ENCODE measurements at places on chromosomes 1 and 21. TPM values are rescaled to one million over a fixed set of nuclear protein-coding genes. Genes with fewer than 3 reads are reported as not detected.

GRCh38 chr1:18820791-18821641 is 38.4 kb downstream of the TAS1R2 start:
- peak; percentile 73 for DNase-seq

- DNase-seq = no peak
These were observed 36.5 kb upstream of the KCND3 start for GRCh38 chr1:112026016-112026415.

DNA sequence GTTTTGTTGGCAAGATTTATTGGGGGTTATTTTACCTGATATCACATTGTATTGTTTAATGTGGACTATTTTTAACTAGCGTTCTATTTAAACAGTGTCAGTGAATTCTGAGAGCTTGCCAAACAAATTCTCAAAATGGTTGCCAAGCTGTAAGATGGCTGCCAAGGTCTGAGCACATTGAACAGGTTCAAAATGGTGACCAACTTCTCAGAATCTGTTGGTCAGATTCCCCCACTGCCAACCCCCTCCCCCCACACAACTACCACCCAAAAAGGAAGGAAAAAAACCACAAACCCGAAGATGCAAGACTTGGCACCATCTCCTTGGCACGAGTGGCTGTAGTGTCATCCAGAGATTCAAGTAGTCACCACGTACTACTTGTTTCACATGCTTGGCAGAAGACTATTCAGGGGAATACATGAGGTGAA is 159.1 kb downstream of the NFIA start:
- DNase-seq = no peak

- no peak for DNase-seq
These were observed 162.2 kb downstream of the DPYD start for GRCh38 chr1:97758541-97759057.

GRCh38 chr1:30895382-30895943 is 13.1 kb downstream of the SDC3 start:
- DNase-seq = no peak

DNA sequence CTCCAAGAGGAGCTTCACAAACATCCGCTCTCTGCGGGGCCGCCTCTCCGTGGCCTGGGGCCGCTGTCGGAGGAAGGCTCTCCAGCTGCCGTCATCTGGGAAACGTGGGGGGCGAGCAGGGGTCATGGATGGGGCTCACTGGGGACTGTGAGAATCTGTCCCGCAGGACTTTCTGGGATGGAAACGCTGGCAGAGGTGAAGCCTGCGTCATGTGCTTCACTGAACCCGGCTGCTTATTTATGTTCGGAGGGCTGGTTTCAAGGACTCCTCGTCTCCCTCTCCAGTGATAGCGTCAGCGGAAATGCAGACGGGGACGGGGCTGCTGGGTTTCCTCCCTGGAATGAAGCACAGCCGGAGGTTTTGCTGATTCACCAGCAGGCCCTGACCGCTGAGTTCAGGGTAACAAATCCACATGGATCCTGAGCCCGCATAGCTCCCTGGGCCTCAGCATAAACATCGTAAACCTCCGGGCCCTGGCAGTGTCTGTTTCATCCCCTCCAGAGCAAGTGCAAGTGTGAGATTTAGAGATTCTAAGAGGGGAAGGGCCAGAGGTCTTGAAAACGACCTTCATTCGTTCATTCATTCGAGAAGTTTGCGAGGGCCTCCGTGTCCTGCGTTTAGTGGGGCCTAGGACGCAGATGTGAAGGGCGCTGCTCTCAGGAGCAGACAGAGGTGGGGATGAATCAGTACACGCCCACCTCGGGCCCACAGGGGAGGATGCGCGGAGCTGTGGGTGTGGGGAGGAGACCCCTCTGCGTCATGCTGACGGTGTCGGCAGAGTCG is 7.0 kb upstream of the POFUT2 start:
- DNase-seq = peak; percentile 8

DNA sequence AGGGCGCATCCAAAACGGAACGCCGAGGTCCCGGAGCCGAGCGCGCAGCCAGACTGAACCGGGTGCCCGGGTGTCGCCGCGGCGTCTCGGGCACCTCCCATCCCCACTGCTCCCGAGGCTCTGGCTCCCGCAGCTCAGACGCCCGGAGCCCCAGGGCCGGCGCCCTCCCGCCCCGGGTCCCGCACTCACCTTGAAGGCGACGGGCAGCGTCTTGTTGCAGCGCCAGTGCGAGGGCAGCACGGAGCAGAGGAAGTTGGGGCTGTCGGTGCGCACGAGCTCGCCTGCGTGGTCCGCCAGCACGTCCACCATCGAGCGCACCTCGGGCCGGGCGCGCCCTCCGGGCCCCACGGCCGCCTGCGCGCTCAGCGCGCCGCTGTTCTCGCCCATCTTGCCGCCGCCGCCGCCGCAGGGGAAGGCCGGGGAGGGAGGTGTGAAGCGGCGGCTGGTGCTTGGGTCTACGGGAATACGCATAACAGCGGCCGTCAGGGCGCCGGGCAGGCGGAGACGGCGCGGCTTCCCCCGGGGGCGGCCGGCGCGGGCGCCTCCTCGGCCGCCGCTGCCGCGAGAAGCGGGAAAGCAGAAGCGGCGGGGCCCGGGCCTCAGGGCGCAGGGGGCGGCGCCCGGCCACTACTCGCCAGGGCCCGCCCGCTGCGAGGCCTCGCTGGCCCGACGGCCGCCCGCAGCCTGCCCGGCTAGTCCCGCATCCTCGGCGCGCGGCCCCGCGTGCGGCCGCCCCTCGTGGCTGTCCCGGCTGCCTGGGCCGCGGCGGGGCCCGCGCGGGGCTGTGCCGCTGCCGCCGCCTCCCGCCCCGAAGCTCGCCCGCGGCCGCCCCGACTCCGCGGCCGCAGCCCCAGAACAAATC is 447 bp downstream of the RUNX3 start:
- DNase-seq = peak; percentile 56

DNA sequence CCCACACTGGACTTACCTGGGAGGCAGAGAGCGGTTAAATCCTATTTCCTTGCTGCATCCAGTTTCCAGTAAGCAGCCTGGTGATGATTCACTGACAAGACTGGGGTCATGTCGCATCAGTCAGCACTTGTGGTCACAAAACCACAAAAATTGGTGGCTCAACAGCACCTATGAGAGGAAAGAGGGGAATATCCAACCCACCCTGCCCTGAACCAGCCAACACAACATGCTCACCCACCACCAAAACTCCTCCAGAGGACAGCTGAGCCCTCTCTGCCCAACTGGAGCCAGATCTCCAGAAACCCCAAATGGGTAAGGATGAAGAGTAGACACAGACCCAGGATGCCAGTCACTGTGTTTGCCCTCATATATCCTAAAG is 64.0 kb downstream of the CD46 start:
- DNase-seq = peak; percentile 76

GRCh38 chr1:181601186-181601950 is 118.1 kb downstream of the CACNA1E start:
- no peak for DNase-seq

DNA sequence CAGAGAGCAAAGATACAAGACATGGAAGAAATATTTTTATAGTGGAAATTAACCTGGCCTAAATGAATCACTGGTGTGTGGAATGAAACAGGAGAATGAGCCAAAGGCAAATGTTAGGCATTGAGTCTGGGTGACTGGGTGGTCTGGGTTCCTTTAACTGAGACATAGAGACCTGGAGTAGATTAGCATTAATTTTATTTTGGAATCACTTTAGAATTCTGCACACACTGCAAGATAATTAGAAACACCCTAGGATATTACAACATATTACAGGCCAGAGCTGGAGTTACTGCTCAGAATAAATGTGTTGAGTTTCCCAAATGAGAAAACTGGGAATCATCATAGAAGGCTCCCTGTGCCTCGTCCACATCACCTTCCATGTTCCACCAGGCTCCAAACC is 85.5 kb downstream of the PLPPR5 start:
- no peak for DNase-seq

- peak; percentile 94 for DNase-seq
These were observed 62.7 kb downstream of the SKI start for GRCh38 chr1:2290595-2291510.

The TEDDM1 gene
- total RNA-seq = not detected

The LAMB3 gene
- total RNA-seq = 14.6 TPM

The PADI2 gene
- not detected for total RNA-seq

The CFHR1 gene
- total RNA-seq = not detected

The APOBEC4 gene
- not detected for total RNA-seq

The RGS1 gene
- total RNA-seq = 23.5 TPM

The FCRL5 gene
- total RNA-seq = not detected

The SH2D1B gene
- not detected for total RNA-seq
